ENCODE measurements at places on chromosomes 6 and 20. TPM values are rescaled to one million over a fixed set of nuclear protein-coding genes. Genes with fewer than 3 reads are reported as not detected.

Gene ARHGAP18
- 21.8 TPM for total RNA-seq

Gene BFSP1
- 0.82 TPM for total RNA-seq

Gene TRMT6
- total RNA-seq, result 2.2 TPM

Gene SNAP91
- total RNA-seq, result 0.95 TPM

Gene CLIC5
- total RNA-seq, result 222 TPM

Gene FGD2
- total RNA-seq, result 19.1 TPM

Gene BHLHE23
- total RNA-seq, result not detected

Gene LY6G6D
- total RNA-seq, result not detected

- no peak for DNase-seq
These were observed 30.9 kb downstream of the BAK1 start for GRCh38 chr6:33549196-33549595.

DNA sequence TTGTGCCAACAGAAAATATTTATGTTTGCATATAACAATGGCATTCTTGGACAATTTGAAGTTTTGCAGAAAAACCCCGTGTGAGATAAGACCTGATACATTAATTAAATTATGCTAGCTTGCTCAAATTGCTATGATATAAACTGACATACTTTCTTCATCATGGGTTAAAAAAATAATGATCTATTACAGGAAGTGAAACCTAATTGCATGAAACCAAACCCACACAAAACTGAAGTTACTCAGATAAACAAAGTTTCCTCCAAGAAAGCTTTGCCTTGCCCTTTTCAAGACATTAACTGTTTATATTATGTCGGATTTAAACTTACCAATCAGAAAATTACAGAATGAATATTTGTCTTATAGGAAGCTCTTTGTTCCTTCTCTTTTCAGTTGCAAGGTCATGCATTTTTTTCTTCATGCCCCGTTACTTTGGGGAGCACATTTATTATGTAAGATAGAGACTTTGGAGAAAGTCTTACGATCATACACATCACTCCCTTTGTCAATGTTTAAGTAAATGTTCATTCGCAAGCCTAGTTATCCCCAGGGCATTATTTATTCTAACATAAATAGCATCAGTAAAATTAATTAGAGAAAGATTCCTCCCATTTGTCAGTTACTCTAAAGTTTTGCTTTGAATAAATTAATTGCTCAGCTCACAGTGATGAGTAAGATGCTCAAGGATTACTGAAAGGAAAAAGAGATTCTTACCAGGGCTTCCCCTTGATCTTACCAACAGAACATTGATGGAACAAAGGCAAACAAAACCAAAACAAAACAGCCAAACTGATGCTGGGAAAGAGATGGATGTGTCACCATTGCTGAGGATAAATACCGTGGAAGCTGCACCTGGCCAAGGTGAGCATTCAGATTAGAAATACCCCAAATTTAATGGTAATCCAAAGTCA is 14.8 kb upstream of the TMEM244 start:
- no peak for DNase-seq

- DNase-seq, result no peak
These were observed 192.5 kb upstream of the PLCB4 start for GRCh38 chr20:8876366-8876765.

GRCh38 chr20:36606158-36607066 is 833 bp downstream of the RAB5IF start:
- DNase-seq, result peak; percentile 44

GRCh38 chr6:139250296-139251044 is 41.3 kb downstream of the TXLNB start:
- peak; percentile 64 for DNase-seq

DNA sequence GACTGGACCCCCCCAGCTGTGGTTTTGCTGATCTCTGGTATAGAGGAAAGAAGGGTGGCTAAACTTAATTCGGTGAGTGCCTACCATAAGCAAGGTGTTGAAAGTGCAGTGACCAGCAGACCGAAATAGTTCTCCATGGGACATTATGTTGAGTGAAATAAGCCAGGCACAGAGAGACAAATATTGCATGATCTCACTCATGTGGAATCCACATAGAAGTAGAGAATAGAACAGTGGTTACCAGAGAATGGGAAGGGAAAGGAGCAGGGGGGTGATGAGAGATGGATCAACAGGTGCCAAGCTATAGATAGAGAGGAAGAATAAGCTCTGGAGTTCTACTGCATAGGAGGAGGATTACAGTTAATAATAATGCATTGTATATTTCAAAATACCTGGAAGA is 9.7 kb upstream of the GCNT2 start:
- no peak for DNase-seq

DNA sequence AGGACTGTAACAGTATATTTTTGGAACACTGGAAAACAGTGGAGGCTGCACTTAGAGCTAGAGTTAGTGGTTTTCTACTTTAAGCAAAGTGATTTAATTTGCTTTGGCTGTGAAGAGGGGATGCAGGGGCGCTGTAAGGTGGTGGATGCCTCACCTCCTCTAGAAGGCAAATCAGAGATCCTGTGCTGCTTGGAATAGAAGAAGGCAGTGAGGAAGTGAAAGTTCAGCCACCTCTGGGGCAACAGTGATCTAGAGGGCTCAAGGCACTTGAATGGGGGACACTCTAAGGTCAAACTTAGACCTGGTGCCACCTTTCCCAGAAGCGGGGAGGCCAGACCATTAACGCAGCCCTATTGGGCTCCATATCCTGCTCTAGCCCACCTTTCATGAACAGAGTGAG is 19.0 kb upstream of the SNRPB2 start:
- DNase-seq, result no peak

DNA sequence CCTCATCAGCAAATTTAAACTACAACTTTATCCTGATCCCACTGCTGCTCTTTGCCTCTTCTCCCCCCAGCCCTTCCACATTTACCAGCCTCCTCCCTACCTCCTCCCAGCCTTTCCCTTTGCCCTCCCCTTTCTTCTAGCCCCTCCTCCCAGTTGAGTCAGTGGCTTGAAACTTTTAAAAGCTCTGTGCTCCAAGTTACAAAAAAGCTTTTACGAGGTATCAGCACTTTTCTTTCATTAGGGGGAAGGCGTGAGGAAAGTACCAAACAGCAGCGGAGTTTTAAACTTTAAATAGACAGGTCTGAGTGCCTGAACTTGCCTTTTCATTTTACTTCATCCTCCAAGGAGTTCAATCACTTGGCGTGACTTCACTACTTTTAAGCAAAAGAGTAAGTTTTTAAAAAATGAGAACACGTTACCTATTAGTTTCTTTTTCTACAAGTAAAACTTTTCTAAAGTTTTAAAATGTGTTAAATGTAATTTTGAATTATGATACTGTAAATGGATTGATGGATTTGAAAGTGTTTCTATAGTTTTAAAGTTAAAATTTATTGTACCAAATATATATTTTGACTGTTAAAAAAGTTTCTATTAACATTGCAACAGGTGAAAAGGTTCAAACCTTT is at the start of gene GJA1:
Gene GJA1 (plus strand): TSS at position 203 of the 626 bp plus-strand sequence. CDS start 11,202 bp downstream, outside the sequence.
- peak; percentile 12 for DNase-seq

DNA sequence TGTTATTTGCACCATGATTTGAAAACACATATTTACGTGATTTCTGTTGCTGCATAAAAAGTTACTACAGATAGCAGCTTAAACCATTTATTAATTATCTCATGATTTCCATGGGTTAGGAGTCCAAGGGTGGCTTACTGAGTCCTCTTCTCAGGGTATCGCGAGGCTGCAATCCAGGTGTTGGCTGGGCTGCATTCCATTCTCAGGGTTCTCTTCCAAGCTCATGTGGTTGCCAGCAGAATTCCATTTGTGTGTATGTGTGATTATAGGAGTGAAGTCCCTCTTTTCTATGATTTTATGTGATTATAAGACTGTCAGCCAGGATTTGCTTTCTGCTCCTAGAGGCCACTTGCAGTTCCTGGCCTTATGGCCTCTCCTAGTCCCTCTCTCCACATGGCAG is 135.1 kb downstream of the FAM83B start:
- no peak for DNase-seq

GRCh38 chr6:12001706-12002435 is 10.2 kb upstream of the HIVEP1 start:
- no peak for DNase-seq

DNA sequence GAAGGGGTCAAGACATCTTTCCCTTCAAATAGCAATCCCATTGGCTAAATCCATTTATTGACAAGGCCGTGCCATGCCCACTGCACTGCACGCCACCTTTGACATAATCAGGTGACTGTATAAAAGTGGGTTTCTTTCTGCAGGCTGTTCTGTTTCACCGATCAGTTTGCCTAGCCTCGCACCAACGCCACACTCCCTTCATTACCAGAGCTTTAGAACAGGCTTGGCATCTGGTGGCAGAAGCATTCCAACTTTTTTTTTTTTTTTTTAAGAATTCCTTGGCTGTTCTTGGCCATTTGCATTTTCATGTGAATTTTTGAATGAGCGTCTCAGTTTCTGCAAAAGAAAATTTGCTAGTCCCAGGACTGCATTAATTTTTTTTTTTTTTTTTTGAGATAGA is 78.1 kb downstream of the PPP1R3G start:
- no peak for DNase-seq

DNA sequence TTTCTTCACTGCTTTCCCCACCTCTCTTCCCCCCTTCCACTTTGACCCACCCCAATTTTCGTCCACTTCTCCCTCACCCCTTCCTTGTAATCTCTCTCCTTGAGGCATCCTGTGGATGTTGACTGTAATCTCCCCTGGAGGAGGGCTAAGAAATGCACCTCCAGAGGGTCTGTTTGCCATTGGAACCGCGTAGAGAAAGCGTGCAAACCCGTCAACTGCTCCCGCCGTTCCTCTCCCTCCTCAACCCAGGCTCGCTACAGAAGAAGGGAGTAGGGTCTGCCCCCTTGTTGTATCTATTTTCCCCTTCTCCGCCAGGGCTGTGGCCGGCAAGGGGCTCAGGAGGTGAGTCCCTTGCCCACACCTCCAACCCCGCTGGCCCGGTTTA is 502 bp upstream of the HTR1E start:
- DNase-seq, result no peak

- no peak for DNase-seq
These were observed 225.5 kb downstream of the BCKDHB start for GRCh38 chr6:80331974-80332373.

- DNase-seq, result peak; percentile 43
These were observed 27.8 kb upstream of the TTPAL start for GRCh38 chr20:44447827-44448419.

GRCh38 chr6:41039060-41039998 is at the start of gene UNC5CL:
UNC5CL (minus strand) TSS chr6:41039221; CDS start chr6:41035074, 4,147 bp downstream.
- DNase-seq, result peak; percentile 73

DNA sequence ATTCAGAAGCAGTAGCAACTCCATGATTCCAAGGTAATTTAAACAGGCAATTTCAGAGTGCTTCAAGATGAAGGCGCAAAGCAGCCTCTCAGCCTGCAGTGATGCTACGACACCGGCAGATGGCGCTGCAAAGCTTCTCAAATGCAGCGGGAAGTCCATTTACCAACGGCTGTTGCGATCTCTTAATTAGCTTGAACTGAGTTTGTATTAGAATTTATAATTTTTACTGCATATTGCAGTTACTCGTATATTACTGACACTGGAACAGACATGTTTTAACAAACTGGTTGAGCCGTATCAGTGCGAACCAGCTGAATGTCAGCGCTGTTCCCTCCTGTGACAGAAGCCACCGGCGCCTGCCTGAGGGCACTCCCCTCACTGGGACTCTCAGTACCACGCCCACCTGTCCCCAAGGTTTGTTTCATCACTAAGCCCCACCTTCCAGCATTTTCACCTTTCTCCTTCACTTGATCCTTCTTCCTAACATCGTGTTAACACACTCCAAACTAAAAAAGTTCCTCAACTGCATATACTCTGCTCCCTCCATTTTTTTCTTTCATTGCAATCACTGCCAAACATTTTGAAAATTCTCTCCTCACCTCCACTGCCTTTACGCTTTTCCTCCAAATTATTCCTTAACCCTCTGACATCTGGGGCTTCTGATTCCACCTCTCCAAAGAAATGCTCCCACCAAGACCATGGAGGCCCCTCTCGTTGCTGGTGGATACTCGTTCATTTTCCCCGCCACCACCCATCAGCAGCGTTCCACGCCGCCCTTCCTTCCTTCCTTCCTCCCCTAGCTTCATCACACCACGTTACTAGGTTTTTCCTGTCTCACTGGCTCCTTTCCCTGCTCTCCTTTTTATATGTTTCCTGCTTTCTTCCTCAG is 14.5 kb downstream of the GNL1 start:
- DNase-seq, result peak; percentile 82

- DNase-seq, result peak; percentile 59
These were observed 29.0 kb upstream of the DEK start for GRCh38 chr6:18293076-18293904.

DNA sequence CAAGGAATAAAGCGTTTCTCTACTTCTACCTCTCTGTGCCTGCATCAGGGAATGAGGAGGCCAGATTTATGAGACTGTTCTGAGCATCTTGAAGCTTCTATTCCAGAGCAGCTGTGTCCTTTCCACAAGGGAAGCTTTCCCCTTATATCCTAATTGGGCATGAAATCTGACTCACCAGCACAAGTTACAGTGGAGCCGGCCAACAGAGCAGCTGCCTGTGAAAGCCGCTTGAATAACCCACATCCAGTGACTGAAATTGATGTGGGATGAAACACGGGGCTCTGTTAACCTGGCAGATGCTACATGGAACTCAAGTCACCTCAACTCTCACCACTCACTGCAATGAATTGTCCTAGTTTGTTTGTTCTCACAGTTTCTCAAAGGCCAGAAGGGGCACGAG is 400.3 kb downstream of the TFAP2A start:
- DNase-seq, result no peak

GRCh38 chr6:12221856-12222255 is 68.3 kb upstream of the EDN1 start:
- no peak for DNase-seq

DNA sequence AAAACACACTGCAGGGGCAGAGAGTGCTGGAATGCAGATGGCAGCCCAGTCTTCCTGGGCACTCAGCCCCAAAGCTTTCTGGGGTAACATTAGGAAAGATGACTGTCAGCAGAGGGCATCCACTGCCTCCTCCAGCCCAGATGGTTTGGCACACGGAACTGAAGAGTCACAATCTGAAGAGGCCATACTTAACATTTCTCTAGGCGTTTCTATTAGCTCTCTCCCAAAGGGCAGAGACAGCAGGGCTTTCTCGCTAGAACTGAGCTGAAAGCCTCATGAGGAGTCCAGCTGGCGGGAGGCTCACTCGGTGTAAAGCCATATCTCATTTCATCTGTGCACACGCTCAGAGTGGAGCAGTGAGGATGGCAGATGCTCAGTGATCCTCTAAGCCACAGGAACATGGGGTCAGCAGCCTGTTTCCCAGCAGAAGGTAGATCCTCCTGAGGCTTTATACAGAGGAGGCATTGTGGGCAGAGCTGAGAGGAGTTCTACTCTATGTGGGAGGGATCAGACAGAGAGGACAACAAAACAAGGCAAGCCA is 28.1 kb downstream of the ALDH8A1 start:
- no peak for DNase-seq

- no peak for DNase-seq
These were observed 409.4 kb upstream of the SASH1 start for GRCh38 chr6:147933224-147933623.

DNA sequence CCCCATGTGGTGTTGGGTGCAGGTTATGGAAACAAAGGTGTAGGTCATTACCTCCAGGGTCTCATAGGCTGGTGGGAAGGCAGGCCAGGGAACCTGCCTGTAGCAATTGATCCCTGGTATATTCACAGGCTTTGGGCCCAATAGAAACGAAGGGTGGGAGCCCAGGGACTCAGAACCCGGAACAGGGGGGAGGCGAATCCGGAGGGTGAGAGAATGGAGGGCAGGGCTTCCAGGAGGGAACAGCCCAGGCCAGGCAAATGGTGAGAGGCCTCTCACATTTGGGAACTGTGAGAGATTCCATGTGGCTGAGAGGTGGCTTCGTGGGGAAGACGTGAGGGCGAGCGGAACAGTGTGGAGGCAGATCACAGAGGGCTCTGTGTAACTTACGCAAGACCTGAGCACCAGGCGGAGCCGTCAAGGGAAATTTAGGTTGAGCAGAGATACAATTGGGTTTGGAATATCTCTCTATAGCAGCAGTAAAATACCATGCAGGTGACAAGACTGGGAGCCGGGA is 267.1 kb downstream of the ERMARD start:
- DNase-seq, result no peak
